ENCODE measurements at places on chromosomes 2 and 18. TPM values are rescaled to one million over a fixed set of nuclear protein-coding genes. Genes with fewer than 3 reads are reported as not detected.

The UBE2F gene
- total RNA-seq = 55.6 TPM

The CHST9 gene
- total RNA-seq = not detected

The ZNF2 gene
- 3.8 TPM for total RNA-seq

The CROCC2 gene
- not detected for total RNA-seq

The MCM6 gene
- total RNA-seq = 44.8 TPM

The OSBPL6 gene
- total RNA-seq = 6.8 TPM

The MOCOS gene
- 2.7 TPM for total RNA-seq

The CTAGE1 gene
- total RNA-seq = not detected

The NYAP2 gene
- total RNA-seq = not detected

The EPHA4 gene
- 0.97 TPM for total RNA-seq

The ERMN gene
- total RNA-seq = not detected

The KCNG2 gene
- total RNA-seq = not detected

The TMEM37 gene
- total RNA-seq = 1.8 TPM

The MC5R gene
- not detected for total RNA-seq

The MC4R gene
- total RNA-seq = not detected

The PID1 gene
- 4.3 TPM for total RNA-seq

The R3HDM1 gene
- total RNA-seq = 28.0 TPM

The EIF5B gene
- total RNA-seq = 67.4 TPM

The TAF4B gene
- total RNA-seq = 3.9 TPM

The APCDD1 gene
- total RNA-seq = 0.07 TPM

The SALL3 gene
- not detected for total RNA-seq

The CD207 gene
- 0.07 TPM for total RNA-seq

The IL36A gene
- not detected for total RNA-seq

The GALNT14 gene
- total RNA-seq = 44.3 TPM

The COL3A1 gene
- 0.21 TPM for total RNA-seq

The RGPD3 gene
- total RNA-seq = 0.16 TPM

The ADD2 gene
- 30.8 TPM for total RNA-seq

The KLHL30 gene
- total RNA-seq = 0.27 TPM

The AFF3 gene
- 0.08 TPM for total RNA-seq

The OTOF gene
- 0.06 TPM for total RNA-seq

The LOXHD1 gene
- total RNA-seq = not detected

The NDUFV2 gene
- total RNA-seq = 115 TPM

The GAD1 gene
- 0.13 TPM for total RNA-seq

The IL36G gene
- total RNA-seq = not detected

The CABLES1 gene
- total RNA-seq = 15.2 TPM

The RBM43 gene
- total RNA-seq = 3.0 TPM

The CD8B gene
- total RNA-seq = not detected

The ATP6V1C2 gene
- total RNA-seq = 0.14 TPM

The TGFBRAP1 gene
- total RNA-seq = 12.5 TPM

The TXNDC2 gene
- 0.17 TPM for total RNA-seq

The AQP12A gene
- total RNA-seq = not detected

The LHCGR gene
- total RNA-seq = not detected

The ABCG8 gene
- not detected for total RNA-seq

The SLC14A1 gene
- total RNA-seq = not detected

The SERPINB4 gene
- 0.14 TPM for total RNA-seq

The RRM2 gene
- total RNA-seq = 244 TPM

The REG1B gene
- total RNA-seq = not detected

The SPATA3 gene
- not detected for total RNA-seq

The TWIST2 gene
- 12.1 TPM for total RNA-seq

The MYOM1 gene
- total RNA-seq = 0.13 TPM

Measured in A549 treated with dexamethasone at 1 μM for 4 hours (cell line).